ENCODE measurements at places on chromosomes 7 and 10. TPM values are rescaled to one million over a fixed set of nuclear protein-coding genes. Genes with fewer than 3 reads are reported as not detected.

GRCh38 chr10:69056129-69056528 lies 31.8 kb upstream of the SRGN start:
- DNase-seq: no peak
- H3K27ac ChIP-seq: no peak overlapping the region
- H3K4me3 ChIP-seq: no peak overlapping the region
- peaks cover 2% of the 10 kb centered on the region for H3K27me3 ChIP-seq
- no peaks in the 10 kb centered on the region for H3K4me1 ChIP-seq

DNA sequence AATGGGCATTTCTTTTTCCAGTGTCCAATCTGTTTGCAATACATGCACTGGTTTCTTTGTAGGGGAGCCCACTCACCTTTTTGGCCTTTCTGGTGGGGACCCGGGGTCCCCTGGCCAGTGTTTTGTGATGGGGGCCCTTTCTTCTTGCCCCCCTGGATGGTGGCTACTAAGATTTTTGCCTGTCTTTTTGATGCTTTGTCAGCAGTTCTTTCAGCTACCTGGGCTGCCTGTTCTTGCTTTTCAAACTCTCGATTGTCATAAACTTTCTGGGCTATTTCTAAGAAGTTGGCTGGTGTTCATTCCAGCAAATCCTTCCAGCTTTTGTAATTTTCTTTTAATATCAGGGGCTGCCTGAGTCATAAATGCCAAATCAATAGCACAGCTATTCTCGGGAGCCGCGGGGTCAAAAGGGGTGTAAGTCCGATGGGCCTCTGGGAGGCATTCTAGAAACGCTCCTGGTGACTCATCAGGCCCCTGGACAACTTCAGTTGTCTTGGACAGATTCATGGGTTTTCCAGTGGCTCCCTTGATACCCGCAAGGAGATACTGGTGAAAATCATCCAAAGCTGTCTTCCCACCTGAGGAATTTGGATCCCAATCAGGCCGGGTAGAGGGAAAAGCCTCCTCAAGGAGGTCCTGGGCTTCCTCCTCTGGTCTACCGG lies 79.0 kb downstream of the PRR15 start:
- no peaks in the 10 kb centered on the region for H3K27me3 ChIP-seq
- H3K27ac ChIP-seq: no peak overlapping the region
- H3K4me1 ChIP-seq: no peaks in the 10 kb centered on the region

- H3K4me1 ChIP-seq: peaks cover 4% of the 10 kb centered on the region
- no peak overlapping the region for H3K27ac ChIP-seq
- peak; percentile 74 for DNase-seq
- no peaks in the 10 kb centered on the region for H3K36me3 ChIP-seq
- no peaks in the 10 kb centered on the region for H3K27me3 ChIP-seq
Observed at GRCh38 chr10:48363617-48364355, 57.3 kb downstream of the MAPK8 start.

DNA sequence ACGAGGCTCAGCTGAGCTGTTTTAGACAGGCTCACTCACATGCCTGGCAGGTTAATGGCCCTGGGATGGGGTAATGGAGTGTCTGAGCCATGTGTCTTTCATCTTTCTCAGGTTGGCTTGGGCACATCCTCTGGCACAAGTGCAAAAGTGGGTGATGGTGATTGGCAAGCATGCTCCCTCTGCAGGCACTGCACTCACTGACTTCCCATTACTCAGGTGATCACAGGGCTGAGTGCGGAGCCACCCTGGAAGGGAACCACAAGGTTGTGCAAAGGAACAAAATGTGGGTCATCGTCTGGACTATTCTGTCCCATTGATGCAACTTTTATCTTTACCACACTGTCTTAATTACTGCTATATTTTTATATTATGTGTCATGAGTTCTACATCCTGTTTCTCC lies 244.1 kb upstream of the AKR1E2 start:
- H3K4me1 ChIP-seq: no peaks in the 10 kb centered on the region
- DNase-seq: no peak
- H3K4me3 ChIP-seq: no peak overlapping the region
- H3K27ac ChIP-seq: no peak overlapping the region

GRCh38 chr7:139711991-139712743 lies 65.6 kb downstream of the HIPK2 start:
- H3K36me3 ChIP-seq: peaks cover 14% of the 10 kb centered on the region
- DNase-seq: no peak
- no peak overlapping the region for H3K27ac ChIP-seq
- H3K4me3 ChIP-seq: no peak overlapping the region
- H3K27me3 ChIP-seq: no peaks in the 10 kb centered on the region

- peak within 1 kb of the TSS; percentile 94 for H3K4me3 ChIP-seq
- peaks cover 34% of the 10 kb centered on the region for H3K36me3 ChIP-seq
- no peaks in the 10 kb centered on the region for H3K27me3 ChIP-seq
- H3K27ac ChIP-seq: peak within 1 kb of the TSS; percentile 84
Observed at GRCh38 chr10:100969187-100970075, at the start of gene SEMA4G. Gene SEMA4G, plus strand, starts transcription at chr10:100969504. Its CDS starts 3,409 bp downstream, at chr10:100972913.

Gene TFPI2
- not detected for polyA plus RNA-seq

Gene NEUROD6
- polyA plus RNA-seq: 0.34 TPM

Gene TDRD1
- polyA plus RNA-seq: not detected

Gene FRMPD2
- not detected for polyA plus RNA-seq

Gene ZP3
- 1.4 TPM for polyA plus RNA-seq

Measured in small intestine (tissue), 16 donors.